ENCODE measurements at places on chromosomes 2 and 18.

GRCh38 chr2:185202381-185202780 is 536.2 kb upstream of the FSIP2 start:
- DNase-seq: no peak

- no peak for DNase-seq
Measured at GRCh38 chr18:79540161-79540903, 139.3 kb upstream of the CTDP1 start.

DNA sequence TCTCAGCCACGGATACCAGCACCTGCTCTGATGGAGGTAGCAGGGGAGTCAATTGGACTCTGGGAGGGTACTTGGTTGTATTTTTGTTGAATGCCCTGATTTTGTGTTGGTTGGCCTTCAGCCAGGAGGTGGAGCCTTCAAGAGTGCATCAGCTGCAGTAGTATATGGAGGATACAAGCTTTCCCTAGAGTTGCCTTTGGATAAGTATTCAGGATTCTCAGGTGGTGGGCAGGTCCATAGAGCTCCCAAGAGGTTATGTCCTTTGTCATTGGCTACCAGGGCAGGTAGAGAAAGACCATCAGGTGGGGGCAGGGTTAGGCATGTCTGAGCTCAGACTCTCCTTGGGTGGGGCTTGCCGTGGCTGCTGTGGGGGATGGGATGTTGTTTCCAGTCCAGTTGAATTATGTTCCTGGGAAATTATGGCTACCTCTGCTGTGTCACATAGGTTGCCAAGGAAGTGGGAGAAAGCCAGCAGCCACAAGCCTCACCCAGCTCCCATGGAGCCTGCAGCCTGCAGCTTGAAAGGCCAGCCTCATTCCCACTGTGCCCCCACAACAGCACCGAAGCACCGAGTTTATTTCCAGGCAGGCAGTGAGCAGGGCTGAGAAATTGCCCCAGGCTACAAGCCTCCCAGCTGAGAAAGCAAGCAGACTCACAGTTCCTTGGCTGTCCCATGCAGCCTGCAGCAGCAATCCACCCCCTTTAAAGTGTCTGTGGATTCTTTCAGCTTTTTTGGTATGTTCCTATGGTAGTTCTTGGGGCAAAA is 38.6 kb upstream of the CHST9 start:
- no peak for DNase-seq

- DNase-seq: no peak
Measured at GRCh38 chr2:30694286-30695055, 112.8 kb downstream of the CAPN13 start.

- DNase-seq: no peak
Measured at GRCh38 chr2:60438653-60439052, 114.8 kb downstream of the BCL11A start.

DNA sequence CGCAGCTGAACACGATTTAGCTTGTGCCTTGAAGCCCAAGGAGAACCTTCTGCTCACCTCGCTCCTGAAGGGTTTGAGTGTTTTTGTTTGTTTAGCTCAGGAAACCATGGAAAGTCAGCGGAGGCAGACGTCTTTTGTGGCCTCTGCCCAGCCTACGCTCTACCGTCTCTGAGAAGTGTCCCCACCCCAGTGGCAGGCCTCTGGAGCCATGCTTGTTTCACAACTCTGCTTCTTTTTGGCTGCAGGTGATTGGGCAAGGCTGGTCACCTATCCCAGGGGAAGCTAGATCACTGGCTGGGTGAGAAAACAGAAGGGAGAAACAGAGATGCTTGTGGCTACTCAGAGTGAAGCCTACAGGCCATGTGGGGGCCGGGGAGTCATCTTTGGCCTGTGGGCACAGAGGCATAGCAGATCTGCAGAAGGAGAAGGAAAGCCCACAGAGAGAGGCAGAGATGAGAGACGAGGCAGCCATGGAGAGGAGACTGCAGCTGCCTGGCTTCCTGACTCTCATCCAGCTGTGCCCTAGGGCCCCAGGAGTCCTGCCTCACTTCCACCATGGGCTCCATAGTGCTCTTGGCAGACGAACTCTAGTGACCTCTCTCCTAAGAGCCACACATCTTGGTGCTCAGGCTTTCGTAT is 50.1 kb downstream of the CIB4 start:
- DNase-seq: no peak

DNA sequence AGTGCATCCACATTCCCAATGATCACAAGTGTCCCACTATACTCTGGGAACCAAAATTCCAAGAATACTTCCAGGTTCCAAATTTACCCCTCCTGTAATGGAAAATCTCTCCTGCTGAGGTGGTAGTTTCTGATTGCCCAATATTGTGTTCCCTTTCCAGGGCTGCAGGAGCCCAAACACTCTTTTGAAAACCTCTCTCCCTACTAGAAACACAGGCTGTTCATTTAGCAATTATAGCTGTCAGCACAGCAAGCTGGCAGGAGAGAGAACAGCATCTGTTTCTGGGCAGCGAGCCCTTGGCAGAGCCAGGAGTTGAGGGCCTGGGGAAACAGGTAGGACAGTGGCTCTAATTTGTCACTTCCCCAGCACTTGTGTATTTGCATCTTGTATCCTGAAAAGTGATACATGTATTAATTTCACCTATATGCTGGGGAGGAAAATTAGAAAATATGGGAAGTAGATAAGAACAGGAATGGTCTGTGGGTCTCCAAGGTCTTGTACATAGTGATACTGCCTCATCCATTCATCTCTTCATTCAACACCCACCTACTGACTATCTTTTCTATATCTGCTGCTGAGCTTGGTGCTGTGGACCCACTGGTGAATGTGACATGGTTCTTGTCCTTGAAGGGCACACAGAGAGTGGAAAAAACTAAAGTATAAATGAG is 16.9 kb upstream of the PAIP2B start:
- no peak for DNase-seq

- no peak for DNase-seq
Measured at GRCh38 chr18:44668270-44668975, 12.3 kb upstream of the SETBP1 start.
